ENCODE measurements at places on chromosomes 3 and 15.
A peak's percentile ranks its signal among the peaks of the same experiment; 100 is the strongest.

GRCh38 chr3:44252332-44252959 lies 10.8 kb downstream of the TOPAZ1 start:
- DNase-seq, result peak; percentile 4

- no peak for DNase-seq
These were observed 10.4 kb upstream of the FMN1 start for GRCh38 chr15:33204926-33205325.

DNA sequence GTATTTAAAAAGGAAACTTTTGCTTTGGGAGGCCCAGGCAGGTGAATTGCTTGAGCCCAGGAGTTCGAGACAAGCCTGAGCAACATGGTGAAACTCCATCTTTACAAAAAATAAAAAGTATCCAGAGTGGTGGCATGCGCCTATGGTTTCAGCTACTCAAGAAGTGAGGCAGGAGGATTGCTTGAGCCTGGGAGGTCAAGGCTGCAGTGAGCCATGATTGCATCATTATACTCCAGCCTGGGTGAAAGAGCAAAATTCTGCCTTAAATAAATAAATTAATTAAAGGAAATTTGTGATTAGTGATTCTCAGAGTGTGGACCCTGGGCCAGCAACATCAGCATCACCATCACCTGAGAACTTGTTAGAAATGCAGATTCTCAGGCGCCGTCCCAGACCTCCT lies 9.9 kb upstream of the COMMD4 start:
- DNase-seq, result no peak

GRCh38 chr15:65337436-65338070 lies 33.1 kb downstream of the RNU5B-1 start:
- DNase-seq, result no peak

GRCh38 chr3:67630666-67631362 lies 23.6 kb downstream of the SUCLG2 start:
- DNase-seq, result no peak

DNA sequence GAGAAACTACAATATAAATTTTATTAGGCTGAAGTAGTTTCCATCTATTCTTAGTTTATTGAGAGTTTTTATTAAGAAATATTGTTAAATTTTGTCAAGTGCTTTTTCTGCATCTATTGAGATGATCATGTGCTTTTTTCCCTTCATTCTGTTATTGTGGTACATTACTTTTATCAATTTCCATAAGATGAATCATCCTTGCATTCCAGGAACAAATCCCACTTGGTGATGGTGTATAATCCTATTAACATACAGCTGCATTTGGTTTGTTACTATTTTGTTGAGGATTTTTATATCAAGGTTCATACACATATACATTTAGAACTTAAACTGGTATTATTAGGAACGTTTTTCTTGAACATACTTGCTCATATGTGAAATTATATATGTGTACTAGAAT lies 199.8 kb downstream of the TBC1D5 start:
- no peak for DNase-seq

DNA sequence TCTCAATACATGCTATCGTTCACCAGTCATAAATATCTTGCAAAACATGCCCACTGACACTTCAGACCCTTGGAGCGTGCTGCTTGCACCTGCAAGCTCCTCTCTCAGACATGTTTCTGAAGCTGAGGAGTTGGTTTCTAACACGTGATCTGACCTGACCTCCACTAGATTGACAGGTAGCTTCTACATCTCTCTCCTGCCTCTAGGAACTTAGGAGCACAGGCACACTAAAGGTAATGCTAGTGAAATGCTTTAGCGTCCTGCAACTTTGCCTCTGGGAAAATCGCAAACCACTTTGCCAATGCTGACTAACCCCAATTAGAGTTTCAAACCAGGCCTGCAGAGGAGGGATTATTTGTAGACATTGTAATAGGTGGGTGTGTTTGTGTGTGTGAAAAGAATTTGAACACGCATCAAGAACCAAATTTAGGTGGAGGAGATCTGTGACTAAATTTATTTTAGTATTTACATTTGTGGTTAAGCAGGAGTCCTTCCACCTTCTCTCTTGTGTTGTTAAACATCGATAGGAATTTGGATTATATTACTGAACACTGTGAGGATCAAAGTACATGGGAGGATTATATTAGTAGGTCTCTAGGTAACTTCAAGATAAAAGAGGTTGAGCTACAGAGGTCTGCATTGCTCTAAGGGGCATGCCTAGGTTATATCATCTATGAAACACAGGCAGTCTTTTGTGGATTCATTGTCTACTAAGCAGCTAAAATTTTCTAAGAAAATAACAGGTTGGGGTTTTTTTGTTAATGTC lies 86.7 kb upstream of the ZBED2 start:
- no peak for DNase-seq

GRCh38 chr3:2599471-2599870 lies 500.8 kb downstream of the CNTN4 start:
- no peak for DNase-seq

DNA sequence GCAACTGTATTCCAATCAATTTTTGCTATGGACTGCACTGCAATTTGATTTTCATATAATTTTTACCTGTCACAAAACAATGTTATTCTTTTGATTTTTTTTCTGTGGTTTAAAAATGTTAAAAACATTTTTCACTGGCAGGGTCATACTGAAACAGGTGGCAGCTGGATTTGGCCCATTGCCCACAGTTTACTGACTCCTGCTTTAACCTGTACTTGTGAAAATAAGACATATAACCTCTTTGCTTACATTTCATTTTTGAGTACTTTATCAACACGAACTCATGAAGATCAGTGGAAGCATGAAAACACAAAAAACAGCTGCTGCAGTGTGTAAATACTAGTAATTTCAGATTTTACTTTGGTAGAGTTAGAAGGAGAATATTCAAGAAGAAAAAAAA lies 313.1 kb downstream of the WDR72 start:
- no peak for DNase-seq

All from ELR (cell line).